MCF 10A (cell line): ENCODE measurements at places on chromosomes 5 and 9.
A peak's percentile ranks its signal among the peaks of the same experiment; 100 is the strongest.

GRCh38 chr9:68708513-68708912, 3.5 kb downstream of the PIP5K1B start:
- DNase-seq: no peak

GRCh38 chr5:128722551-128722950, 184.5 kb upstream of the FBN2 start:
- no peak for DNase-seq

DNA sequence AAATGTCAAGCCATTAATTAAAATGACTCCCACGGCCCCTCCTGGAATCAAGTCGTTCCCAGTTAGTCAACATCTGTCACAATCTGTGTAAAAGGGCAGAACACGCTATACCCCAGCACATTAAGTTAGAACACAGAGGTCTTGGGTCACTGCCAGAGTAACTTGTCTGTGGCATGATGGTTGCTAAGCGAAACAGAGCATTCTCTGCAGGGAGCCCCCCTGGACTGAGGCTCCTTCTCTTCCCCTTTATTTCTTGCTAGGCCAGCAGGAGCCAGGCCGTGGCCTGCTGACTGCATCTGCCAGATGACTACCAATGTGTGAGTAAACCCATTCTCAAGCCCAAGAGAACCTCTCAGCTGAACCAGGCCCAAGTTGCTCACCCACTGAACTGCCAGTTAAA, 51.9 kb upstream of the ZBED3 start:
- DNase-seq: peak; percentile 49

DNA sequence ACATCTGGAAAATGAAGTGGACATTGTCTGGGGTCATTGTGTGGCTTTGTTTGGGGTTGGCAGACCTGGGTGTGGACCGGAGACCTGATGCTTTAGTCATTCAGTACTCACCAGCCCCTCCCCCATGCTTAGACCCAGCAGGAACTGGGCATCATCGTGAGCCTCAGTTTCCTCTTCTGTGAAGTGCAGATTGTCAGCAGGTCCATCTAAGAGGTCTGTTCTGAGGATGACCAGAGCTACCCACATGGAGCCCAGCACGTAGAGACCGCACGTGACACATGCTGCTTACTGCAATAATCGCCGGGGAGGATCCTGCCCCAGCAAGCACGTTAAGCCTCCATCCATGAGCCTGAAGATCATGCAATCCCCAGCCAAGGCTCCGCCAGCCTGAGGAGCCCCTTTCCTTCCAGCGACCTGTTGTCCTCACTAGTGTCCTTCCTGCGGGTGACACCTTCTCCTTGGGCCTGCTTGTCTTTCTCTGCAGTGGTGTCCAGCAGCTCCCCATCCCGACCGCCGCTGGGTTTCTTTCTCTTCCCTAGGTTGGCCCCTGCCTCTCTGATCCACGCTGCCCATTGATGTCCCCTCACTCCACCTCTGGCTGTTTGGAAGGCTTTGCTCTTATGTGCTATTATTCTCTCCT, 26.7 kb upstream of the IRX4 start:
- no peak for DNase-seq
